Fibroblast of skin of scalp (primary cell): ENCODE measurements at places on chromosomes 4 and X.

DNA sequence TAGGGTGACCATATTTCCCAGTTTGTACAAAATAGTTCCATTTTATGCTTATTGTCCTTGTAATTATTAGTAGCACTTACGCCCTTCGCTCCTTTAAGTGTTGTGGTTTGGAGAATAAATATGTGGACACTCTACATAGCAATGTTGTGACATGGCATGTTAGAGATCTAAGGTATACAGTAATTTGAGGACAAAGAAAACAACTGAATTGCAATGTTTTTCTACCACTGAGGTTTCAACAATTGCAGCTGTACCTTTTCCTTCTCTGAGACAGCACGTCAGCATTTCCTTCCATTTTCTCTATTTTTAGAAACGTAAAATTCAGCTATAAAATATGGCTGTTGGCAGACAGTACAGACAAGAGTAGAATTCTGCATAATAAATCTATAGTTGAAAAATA lies 323.1 kb downstream of the MAPK10 start:
- DNase-seq, result peak; percentile 41

GRCh38 chr4:127307996-127308395 lies 324.8 kb upstream of the INTU start:
- no peak for DNase-seq

GRCh38 chr4:168646001-168646768 lies 149.3 kb downstream of the PALLD start:
- DNase-seq, result peak; percentile 63

DNA sequence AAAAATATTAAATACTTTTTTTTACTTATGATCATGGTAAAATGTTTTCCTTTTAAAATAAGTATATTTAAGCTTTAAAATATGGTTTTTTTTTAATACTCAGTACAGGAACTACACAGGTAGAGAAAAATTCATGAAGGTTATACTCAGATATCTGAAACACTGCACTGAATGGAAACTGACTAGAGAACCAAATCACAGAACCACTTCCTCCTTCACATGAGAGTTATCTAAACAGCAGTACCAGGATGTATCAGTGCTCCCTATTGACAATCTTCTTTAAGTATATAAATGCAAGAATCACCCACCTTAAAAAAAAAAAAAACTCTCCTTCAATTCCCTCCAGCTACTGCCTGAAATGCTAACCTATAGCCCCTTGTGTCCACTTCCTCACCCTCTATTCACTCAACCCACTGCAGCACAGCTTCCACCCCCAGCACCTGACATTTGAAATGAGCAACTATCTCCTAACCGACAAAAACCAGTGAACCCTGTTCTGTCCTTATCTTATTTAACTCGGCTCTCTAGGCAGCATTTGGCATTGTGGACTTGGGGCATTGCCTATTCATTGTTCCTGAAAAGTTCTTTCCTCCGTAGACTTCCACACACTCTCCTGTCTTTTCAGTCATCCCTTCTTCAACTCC lies 9.1 kb downstream of the SLC7A3 start:
- DNase-seq, result no peak

DNA sequence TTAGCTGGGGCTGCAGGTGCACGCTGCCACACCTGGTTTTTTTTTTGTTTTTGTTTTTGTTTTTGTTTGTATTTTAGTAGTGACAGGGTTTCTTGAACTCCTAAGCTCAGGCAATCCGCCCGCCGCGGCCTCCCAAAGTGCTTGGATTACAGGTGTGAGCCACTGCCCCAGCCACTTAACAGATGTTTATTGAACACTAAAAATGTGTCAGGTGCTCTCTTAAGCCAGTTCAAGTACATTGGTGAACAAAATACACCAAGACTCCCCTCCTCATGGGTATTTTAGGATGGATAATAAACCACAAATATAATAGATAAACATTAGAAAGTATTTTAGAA lies 69.9 kb downstream of the TRAPPC11 start:
- DNase-seq, result no peak

GRCh38 chr4:152095701-152096070 lies 334.9 kb upstream of the GATB start:
- DNase-seq, result no peak

- no peak for DNase-seq
Measured at GRCh38 chr4:22498866-22499265, 17.0 kb downstream of the ADGRA3 start.

DNA sequence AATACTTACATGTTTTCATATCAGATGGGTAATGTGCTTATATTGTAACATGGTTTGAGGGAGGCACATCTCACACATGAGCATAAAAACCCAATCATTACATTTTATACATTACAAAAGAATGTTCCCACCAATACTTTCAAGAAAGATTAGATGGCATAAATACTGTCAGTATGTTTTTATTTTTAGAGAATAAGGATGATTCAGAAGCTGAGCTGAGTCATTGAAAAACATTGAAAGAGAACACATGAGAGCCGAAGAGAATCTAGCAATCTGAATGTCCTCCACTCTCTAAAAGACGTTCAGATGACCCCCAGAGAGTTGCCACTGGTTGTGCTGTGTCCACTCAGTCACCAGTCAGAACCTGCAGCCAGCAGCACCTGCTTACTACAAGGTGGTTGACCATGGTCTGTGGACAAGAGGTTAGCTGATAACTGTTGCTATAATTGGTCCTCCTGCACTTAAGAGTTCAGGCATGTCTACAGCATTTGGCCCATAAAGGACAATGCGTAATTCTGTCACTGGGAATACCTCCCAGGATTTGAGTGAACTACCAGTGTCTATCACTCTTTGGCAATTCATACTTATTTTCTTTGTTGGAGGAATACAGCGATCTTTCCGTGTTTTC lies 382.2 kb upstream of the IGFBP7 start:
- DNase-seq, result peak; percentile 29

GRCh38 chrX:15293451-15293850 lies 22.0 kb downstream of the ASB11 start:
- DNase-seq, result no peak

- no peak for DNase-seq
Measured at GRCh38 chr4:184014301-184014700, 109.2 kb downstream of the STOX2 start.

DNA sequence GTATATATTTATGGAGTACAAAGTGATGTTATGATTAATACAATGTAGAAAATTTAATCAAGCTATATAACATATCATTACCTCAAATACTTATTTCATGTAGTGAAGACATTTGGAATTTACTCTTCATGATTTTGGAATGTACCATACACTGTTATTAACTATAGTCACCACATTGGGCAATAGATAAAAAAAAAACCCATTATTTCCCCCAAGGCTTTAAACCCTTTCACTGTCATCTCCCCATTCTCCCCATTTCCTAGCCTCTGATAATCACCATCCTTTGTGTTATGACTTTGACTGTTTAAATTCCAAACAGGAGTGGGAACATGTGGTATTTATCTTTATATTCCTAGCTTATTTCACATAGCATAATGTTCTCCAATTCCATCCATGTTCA lies 2189.1 kb upstream of the AGA start:
- DNase-seq, result peak; percentile 36

- DNase-seq, result no peak
Measured at GRCh38 chr4:158538911-158539310, 17.2 kb downstream of the RXFP1 start.

GRCh38 chr4:7074426-7074825 lies 6.6 kb upstream of the GRPEL1 start:
- DNase-seq, result no peak

DNA sequence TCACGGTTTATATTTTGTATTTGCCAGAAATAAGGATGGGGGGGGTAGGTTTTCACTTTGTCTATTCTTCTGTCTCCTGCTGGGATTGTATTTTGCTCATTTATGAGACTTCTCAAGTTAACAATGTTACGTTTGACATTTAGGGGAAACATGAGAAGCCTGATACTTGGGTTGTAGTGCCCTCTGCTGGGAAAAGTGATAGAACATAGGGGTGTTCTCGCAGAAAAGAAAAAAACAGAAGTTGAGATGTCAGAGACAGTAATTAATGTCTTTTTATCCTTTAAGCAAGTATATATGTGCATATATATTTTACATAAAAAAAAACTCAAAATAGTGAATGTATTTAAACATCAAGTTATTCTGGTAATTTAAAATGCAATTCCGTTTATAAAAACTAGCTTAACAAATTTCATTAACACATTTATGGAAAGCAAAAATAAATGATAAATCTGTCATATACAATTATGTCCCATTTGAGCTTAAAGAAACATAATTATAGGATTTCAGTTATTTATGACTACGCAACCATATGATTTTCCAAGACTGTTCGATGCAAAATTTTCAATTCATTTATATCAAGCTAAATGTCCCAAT lies 46.0 kb upstream of the TMPRSS11F start:
- DNase-seq, result peak; percentile 58

GRCh38 chrX:17376431-17377077 lies 1.6 kb downstream of the NHS start:
- no peak for DNase-seq

- no peak for DNase-seq
Measured at GRCh38 chr4:10694151-10694827, 9.7 kb upstream of the CLNK start.

DNA sequence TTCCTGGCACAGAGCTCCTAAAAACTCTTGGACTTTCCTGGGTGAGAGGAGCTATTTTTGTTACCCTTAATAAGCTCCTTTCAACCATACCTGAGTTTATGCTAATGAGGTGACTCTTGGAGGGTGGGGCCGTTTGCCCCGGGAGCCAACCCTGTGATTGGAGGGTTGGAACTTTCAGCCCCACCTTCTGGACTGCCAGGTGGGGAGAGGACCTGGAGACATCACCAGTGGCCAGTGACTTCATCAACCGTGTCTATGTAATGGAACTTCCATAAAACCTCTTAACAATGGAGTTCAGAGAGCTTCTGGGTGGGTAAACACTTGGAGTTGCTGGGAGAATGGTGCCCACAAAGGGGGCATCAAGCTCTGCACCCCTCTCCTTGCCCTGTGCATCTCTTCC lies 17.9 kb upstream of the ENPP6 start:
- no peak for DNase-seq

GRCh38 chr4:66564901-66565651 lies 894.8 kb upstream of the EPHA5 start:
- peak; percentile 99 for DNase-seq

DNA sequence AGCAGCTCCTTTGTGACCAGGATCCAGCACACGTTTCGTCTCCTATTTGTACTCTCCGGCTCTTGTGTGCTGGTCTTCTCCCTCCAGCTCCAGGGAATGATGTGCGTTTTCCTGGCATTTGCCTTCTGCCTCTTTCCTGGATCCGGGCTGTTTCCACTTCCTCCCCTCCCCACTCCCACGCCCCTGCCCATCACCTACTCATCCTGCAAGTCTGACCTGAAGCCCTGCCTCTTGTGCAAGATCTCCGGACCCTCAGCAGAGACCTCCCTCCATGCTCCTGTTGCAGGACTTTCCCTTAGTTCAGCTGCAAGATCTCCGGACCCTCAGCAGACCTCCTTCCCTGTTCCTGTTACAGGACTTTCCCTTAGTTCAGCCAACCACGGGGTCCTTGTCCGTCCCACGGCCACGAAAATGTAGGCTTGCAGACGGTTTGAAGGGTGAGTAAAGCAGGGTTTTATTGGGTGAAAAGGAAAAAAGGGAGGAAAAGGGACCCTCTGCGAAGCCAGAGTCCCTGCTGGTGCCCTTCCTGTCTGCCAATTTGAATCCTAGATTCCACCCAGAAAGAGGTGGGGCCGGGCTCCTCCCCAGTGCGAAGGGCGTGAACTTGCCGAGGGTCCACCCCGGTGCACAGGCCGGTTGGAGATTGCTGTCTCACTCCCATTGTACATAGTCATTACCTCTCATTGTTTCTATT lies 74.4 kb upstream of the IRF2 start:
- DNase-seq, result no peak

DNA sequence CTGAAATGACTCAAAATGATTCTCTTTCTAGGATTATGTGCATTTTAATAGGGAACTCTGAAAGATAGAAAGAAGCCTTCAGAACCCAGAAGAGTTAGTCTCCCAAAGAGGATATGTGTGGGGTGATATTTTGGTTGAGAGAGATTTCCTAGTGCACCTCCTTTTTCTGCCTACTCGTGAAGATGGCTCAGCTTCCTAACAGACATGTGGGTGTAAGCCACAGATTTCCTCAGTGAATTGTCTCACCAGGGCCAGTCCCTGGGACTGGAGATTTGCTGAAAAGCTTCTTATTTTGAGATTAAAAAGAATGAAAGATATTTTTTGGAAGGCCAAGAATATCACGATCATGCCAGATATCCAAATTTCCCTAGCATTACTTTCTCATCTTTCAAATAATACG lies 42.8 kb downstream of the MAGEB17 start:
- DNase-seq, result no peak

DNA sequence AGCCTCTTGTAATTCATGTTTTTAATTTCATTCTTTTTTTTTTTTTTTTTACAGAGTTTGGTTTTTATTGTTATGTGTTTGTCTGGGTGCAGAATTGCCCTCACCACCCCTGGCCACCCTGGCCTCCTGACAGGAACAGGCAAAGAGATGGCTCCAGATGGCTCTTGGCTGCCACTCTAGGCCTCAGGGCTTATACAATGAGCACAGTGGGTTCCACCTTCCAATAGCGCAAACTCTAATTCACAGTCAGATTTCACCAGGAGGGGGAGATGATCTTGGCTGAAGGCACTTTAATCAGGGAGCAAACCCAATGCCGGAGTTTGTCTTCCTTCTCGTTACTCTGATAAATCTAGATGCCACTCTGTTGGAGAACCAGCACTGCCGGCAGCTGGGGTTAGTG lies 24.8 kb downstream of the CPE start:
- DNase-seq, result no peak

DNA sequence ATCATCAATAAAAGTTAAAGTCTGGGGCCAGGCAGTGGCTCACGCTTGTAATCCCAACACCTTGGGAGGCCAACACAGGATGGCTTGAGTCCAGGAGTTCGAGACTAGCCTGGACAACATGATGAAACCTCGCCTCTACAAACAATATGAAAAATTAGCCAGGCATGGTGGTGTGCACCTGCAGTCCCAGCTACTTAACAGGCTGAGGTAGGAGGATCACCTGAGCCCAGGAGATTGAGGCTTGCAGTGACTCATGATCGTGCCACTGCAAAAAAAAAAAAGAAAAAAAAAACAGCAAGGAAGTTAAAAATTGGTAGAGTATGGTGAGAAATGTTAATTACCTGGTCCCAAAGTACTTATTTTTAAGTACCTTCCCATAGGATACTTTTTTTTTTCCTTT lies 27.5 kb downstream of the FBXW7 start:
- DNase-seq, result no peak

DNA sequence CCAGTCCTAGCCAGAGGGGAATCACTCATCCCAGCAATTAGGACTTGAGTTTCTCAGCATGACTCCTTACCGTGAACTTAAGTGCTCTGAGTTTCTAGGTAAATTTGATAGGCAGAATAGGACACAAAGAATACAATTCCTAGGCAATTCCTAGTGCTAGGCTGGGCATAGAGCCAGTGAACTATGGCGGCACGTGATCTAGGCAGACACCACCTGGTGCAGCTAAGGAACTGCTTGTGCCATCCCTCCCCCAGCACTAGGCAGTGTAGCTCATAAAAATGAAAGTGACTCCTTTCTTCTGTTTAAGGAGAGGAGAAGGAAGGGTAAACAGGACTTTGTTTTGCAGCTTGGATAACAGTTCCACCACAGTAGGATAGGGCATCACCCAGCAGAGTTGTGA lies 736.3 kb upstream of the PCDH7 start:
- no peak for DNase-seq
